ENCODE measurements at places on chromosomes 2 and 18. TPM values are rescaled to one million over a fixed set of nuclear protein-coding genes. Genes with fewer than 3 reads are reported as not detected.

Gene PIEZO2
- polyA plus RNA-seq = not detected

DNA sequence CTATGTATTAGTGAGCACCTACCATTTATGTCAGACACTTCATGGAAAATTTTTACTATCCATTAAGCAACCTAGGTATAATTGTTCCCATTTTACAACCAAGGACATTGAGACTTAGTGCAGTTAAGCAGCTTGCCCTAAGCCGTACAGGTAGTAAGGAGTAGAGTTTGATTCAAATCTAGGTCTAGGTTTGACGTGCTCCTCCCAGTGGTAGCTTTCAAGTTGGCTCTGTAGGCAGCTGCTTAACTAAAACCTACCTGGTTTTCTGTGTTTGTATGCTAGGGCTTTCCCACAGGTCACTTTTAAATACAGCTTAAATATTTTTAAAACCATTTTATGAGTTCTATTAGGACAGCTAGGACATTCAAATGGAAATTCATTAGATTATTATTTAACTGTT is 69.7 kb downstream of the NUP35 start:
- no peak for DNase-seq
- H3K27ac ChIP-seq = no peak overlapping the region
- no peak overlapping the region for H3K4me3 ChIP-seq
- no peaks in the 10 kb centered on the region for H3K27me3 ChIP-seq
- H3K36me3 ChIP-seq = no peaks in the 10 kb centered on the region

- no peaks in the 10 kb centered on the region for H3K36me3 ChIP-seq
- H3K4me3 ChIP-seq = no peak overlapping the region
- H3K4me1 ChIP-seq = peaks cover 4% of the 10 kb centered on the region
- no peak for DNase-seq
- H3K27ac ChIP-seq = no peak overlapping the region
Observed at GRCh38 chr2:70852824-70853223, 17.2 kb upstream of the CD207 start.

- no peaks in the 10 kb centered on the region for H3K4me1 ChIP-seq
- no peaks in the 10 kb centered on the region for H3K36me3 ChIP-seq
- H3K27ac ChIP-seq = no peak overlapping the region
Observed at GRCh38 chr2:240791821-240792628, 28.0 kb downstream of the KIF1A start.

Gene GALNT14
- polyA plus RNA-seq = not detected

GRCh38 chr2:88517759-88518201 is 65.3 kb upstream of the FOXI3 start:
- no peak overlapping the region for H3K27ac ChIP-seq
- no peak for DNase-seq
- no peaks in the 10 kb centered on the region for H3K36me3 ChIP-seq
- no peak overlapping the region for H3K4me3 ChIP-seq
- no peaks in the 10 kb centered on the region for H3K4me1 ChIP-seq

GRCh38 chr2:60980071-60980815 is 37.3 kb upstream of the PEX13 start:
- H3K4me3 ChIP-seq = no peak overlapping the region
- H3K4me1 ChIP-seq = no peaks in the 10 kb centered on the region
- H3K36me3 ChIP-seq = no peaks in the 10 kb centered on the region
- no peak overlapping the region for H3K27ac ChIP-seq
- no peaks in the 10 kb centered on the region for H3K27me3 ChIP-seq

Gene UGT1A8
- not detected for polyA plus RNA-seq

DNA sequence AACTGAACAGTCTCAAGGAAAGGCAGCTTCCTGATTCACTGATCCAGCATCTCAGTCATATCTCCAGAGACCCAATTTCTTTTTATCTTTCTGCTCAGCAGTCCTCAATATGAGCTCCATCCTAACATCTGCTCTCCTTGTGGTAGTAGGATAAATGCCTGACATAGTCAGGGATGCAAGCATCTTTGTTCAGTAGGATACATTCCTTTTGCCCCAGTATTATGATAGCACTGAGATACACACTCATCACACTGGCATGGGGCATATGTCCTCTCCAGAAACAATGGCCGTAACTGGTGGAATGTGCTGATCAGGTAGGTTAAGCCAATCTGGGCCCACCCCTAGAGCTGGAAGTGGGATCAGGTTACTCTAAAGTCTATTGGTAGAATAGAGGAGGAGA is 207.2 kb downstream of the ETAA1 start:
- no peaks in the 10 kb centered on the region for H3K36me3 ChIP-seq
- DNase-seq = no peak
- no peaks in the 10 kb centered on the region for H3K27me3 ChIP-seq
- no peaks in the 10 kb centered on the region for H3K4me1 ChIP-seq

DNA sequence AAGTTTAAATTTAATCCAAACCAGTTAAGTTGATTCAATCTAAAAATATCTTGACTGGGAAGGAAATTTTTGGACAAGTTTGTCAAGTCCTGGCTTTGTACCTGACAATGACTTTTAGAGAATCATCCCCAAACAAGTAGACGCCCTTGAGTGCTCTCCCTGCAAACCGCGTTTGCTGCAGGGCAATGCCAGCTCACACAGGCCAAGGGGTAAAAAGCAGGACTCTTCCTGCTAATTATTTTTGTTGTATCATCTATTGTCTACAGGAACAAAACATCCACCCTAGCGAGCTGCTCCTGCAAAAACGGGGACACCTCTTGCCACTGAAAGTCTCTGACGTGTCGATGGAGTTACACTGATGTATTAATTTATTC is 10.9 kb downstream of the ID2 start:
- H3K4me3 ChIP-seq = no peak overlapping the region
- no peaks in the 10 kb centered on the region for H3K36me3 ChIP-seq
- H3K27me3 ChIP-seq = peaks cover 12% of the 10 kb centered on the region
- no peak overlapping the region for H3K27ac ChIP-seq
- peaks cover 7% of the 10 kb centered on the region for H3K4me1 ChIP-seq

Gene TUBA3E
- not detected for polyA plus RNA-seq

GRCh38 chr2:100571668-100572067 is 8.9 kb downstream of the PDCL3 start:
- DNase-seq = no peak
- no peak overlapping the region for H3K27ac ChIP-seq
- H3K4me1 ChIP-seq = no peaks in the 10 kb centered on the region
- no peak overlapping the region for H3K4me3 ChIP-seq
- no peaks in the 10 kb centered on the region for H3K27me3 ChIP-seq
- peaks cover 33% of the 10 kb centered on the region for H3K36me3 ChIP-seq

- no peak overlapping the region for H3K4me3 ChIP-seq
- no peaks in the 10 kb centered on the region for H3K27me3 ChIP-seq
- no peaks in the 10 kb centered on the region for H3K36me3 ChIP-seq
- no peak for DNase-seq
- H3K4me1 ChIP-seq = peaks cover 21% of the 10 kb centered on the region
Observed at GRCh38 chr18:23257686-23258565, 122.6 kb downstream of the CABLES1 start.

DNA sequence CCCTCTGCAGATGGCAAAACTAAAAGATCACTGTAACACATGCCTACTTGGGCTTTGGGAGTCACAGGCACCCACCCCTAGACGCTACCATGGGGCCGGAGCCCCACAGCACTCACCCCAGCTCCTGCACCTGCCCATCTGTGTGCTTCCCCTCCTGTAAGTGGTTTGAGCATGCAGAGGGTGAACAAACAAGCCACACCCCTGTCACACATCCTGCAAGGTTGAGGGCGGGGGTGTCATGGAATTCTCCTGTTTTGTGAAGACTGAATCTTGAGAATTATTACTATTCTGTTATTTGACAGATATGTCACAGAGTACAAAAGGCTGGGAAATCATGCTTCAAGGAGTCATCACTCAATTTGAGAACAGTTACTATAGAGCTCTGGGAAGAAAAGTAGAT is 60.9 kb downstream of the RFTN2 start:
- no peak overlapping the region for H3K4me3 ChIP-seq
- H3K27ac ChIP-seq = no peak overlapping the region
- no peaks in the 10 kb centered on the region for H3K36me3 ChIP-seq
- DNase-seq = no peak

GRCh38 chr2:170819680-170820664 is 3.3 kb downstream of the GAD1 start:
- peaks cover 70% of the 10 kb centered on the region for H3K27me3 ChIP-seq
- H3K4me3 ChIP-seq = peak overlapping the region; percentile 87
- DNase-seq = no peak
- peaks cover 71% of the 10 kb centered on the region for H3K4me1 ChIP-seq
- H3K36me3 ChIP-seq = no peaks in the 10 kb centered on the region

DNA sequence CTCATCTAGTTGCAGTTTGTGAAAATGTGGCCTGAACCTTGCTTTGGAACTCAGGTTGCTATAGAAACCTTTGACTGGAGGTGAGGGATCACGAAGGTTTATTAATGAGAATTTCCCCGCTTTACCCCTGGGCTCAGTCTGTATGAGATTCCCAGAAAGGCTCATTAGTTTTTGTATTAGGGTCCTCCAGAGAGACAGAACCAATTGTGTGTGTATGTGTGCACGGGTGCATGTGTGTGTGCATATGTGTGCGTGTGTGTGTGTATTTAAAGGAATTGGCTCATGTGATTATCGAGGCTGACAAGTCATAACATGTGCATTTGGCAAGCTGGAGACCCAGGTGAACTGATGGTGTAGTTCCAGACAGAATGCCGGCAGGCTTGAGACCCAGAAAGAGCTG is 113.8 kb upstream of the DLX2 start:
- H3K27ac ChIP-seq = no peak overlapping the region
- no peak for DNase-seq

GRCh38 chr2:96970910-96971309 is 15.5 kb downstream of the FAM178B start:
- H3K4me3 ChIP-seq = no peak overlapping the region
- H3K4me1 ChIP-seq = peaks cover 17% of the 10 kb centered on the region
- no peaks in the 10 kb centered on the region for H3K27me3 ChIP-seq
- no peak for DNase-seq

Measured in CD4-positive, alpha-beta memory T cell (primary cell).